ENCODE measurements at places on chromosomes 11 and 22. TPM values are rescaled to one million over a fixed set of nuclear protein-coding genes. Genes with fewer than 3 reads are reported as not detected.

Gene RRM1
- 77.5 TPM for total RNA-seq

Gene MMP10
- not detected for total RNA-seq

Gene PARVG
- 0.41 TPM for total RNA-seq

Gene SOX6
- 17.1 TPM for total RNA-seq

Gene OR51B4
- total RNA-seq = 0.41 TPM

Gene MPZL2
- 1.6 TPM for total RNA-seq

Gene PCSK7
- total RNA-seq = 20.0 TPM

Gene ALDH3B1
- total RNA-seq = 0.41 TPM

- DNase-seq = no peak
These were observed 824.9 kb downstream of the TBC1D22A start for GRCh38 chr22:47587361-47587760.

- DNase-seq = no peak
These were observed 61.4 kb downstream of the PPFIA1 start for GRCh38 chr11:70331901-70332300.

DNA sequence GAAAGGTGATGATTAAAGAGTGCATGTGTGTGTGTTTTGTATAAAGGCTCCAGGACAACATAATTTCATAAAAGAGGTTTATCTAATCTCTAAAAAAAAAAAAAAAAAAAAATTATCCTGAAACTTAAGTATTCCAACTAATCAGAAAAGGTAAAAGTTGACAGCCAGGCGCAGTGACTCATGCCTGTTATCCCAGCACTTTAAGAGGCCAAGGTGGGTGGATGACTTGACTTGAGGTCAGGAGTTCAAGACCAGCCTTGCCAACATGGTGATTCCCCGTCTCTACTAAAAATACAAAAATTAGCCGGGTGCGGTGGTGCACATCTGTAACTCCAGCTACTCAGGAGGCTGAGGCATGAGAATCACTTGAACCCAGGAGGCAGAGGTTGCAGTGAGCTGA is 632.7 kb upstream of the CHORDC1 start:
- no peak for DNase-seq

DNA sequence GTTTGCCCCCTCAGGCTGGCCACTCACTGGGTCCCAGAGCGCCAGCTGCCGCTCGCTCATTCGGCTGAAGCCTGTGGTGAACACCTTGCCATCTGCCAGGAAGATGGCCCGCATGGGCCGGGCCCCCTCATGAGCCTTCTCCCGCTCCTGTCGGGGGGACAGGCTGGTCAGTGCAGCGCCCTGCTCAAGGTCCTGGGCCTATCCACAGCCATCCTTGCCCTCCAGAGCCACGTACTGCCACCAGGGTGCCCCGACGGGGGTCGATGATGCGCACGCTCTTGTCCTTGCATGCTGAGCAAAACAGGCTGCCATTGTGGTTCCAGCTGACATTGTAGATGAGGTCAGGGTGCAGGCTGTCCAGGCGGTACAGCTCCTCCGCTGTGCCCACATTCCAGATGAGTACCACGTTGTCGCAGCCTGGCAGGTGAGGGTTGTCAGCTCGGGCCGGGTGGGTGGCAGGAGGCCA is 2.1 kb downstream of the CORO1B start:
- no peak for DNase-seq

DNA sequence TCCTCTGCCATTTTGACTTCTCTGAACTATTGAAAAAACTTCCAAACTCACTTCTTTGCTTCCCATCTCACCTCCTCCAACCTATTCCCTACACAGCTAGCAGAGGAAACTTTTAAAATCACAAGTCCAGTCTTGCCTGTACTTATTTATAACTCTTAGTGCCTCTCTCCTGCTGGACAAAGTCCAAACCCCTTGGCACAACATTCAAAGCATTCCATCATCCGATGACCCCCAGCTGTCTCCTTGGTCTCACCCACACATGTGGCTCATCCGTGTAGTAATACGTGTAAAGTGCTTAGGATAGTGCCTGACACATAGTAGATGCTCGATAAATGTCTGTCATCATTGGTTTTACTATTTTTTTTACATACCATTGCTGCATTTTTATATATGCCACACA is 101.4 kb downstream of the PARVA start:
- no peak for DNase-seq

GRCh38 chr11:76591416-76591815 is 79.1 kb downstream of the LRRC32 start:
- no peak for DNase-seq

DNA sequence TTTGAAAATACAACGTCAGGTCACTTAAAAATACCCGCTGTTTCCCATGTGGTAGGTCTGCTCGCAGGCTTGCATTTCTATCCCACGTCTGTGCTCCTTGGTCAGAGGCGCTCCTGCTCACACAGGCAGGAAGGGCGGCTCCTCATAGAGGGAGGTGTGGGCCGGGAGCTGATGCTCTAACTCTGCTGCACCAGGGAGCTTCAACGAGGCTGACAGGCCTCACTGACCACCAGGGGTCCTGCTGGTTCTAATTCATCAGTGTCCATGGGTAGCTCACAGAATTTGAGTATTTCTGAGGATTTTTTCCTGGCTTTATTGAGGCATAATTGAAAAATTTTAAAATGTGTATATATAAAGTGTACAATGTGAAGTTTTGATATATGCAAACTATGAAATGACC is 68.5 kb downstream of the PIWIL3 start:
- DNase-seq = no peak

GRCh38 chr11:10540546-10540914 is 457 bp downstream of the RNF141 start:
- DNase-seq = no peak

GRCh38 chr22:29065468-29066190 is 4.0 kb upstream of the C22orf31 start:
- no peak for DNase-seq

- no peak for DNase-seq
These were observed 65.2 kb downstream of the PDE2A start for GRCh38 chr11:72609045-72609444.

GRCh38 chr22:22112533-22113294 is 130.1 kb upstream of the TOP3B start:
- no peak for DNase-seq

GRCh38 chr11:130738611-130739010 is 177.7 kb downstream of the SNX19 start:
- no peak for DNase-seq

DNA sequence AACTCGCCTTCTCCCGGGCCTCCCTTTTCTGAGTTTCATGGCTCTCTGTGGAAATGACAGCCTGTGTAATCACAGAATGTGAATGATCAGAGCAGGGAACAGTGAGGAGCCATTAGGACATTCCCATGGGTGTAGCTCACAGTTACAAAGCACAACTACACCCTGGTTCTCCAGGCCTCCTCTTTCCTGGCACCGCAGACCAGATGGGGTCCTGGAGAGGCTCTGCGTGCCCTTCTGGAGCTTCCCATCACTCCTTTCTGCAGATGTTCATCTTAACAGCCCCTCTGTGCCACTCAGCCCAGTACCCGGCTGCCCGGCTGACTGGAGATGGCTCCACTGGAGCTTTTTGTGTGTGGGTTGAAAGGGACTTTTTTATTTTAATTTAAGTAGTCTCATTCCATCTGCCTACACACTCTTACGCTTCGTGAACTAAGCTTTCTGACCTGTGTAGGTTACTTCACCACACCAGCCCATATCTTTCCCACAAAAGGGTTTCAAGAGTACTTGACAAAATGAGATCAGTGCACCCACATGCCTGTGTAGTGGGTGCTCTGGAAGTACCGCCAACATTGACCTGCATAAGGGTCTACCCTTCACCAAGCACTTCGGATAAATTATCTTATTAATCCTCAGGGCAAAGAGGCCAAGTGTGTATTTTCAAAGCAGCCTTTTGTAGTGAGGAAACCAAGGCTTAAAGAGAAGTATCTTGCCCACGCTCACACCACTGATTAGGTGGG is 29.8 kb downstream of the SREBF2 start:
- DNase-seq = no peak

DNA sequence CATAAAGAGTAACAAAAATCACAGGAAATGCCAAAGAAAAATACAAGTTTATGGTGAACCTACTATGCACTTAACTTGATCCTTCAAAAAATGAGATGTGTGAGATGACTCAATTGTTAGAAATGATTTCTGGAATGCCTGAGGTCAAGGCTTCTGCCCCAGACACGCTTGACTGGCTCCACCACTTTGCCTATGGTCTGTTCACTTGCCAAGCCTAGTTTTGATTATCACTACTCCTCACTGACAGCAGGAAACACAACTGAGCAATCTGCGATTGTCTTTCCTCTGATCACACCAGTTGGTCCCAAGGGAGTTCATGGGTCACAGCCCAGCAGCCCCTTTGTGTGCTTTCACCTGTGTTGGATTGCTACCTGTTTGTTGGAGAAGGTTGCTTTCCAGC is 20.6 kb upstream of the PRDM10 start:
- DNase-seq = no peak

DNA sequence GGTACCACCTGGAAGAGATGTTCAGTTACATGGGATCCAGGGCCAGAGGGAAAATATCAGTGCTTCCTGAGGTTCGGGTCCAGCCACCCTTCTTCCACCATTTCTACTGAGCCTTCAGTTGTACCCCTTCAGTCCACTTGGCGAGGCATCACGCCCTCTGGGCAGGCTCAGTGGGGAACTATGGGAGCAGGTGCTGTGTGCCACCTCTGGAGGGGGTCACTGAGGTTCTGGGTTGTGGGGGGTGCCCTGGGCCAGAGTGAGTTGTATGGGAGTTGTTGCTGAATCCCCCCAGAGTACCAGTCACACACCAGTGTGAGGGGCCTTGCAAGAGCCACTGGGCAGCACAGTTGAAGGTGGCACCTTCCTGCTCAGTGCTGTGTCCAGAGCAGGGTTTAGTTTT is 2.7 kb upstream of the SREBF2 start:
- DNase-seq = no peak

GRCh38 chr22:43205748-43206508 is 19.0 kb upstream of the TTLL12 start:
- DNase-seq = no peak

DNA sequence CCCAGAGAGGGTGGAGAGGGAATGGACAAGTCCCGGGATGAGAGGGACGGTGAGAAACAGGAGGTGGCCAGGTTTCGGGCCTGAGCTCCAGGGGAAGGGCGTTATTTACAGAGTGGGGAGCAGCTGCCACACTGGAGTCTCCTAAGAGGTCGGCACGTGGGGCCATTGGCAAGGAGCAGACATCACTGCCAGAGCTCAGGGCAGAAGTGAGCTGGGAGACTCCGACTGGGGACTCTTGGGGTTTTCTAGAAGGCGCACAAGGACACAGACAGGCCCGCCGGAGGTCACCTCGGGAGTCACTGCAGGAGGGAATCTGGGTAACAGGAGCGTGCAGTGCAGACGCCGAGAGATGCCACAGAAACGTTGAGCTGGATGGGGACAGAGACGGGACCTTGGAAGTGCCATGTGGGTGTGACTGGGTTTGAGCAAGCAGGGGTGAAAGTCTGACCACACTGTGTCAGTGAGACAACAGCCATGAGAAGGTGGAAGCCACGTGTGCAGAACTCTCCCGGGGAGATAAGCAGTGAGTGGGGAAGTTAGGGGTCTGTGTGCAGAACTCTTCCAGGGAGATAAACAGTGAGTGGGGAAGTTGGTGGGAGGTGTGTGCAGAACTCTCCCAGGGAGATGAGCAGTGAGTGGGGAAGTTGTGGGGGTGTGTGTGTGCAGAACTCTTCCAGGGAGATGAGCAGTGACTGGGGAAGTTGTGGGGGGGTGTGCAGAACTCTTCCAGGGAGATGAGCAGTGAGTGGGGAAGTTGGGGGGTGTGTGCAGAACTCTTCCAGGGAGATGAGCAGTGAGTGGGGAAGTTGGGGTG is 187.5 kb downstream of the SHANK2 start:
- DNase-seq = no peak

GRCh38 chr11:62857541-62857982 is 18.2 kb upstream of the WDR74 start:
- DNase-seq = no peak

- DNase-seq = no peak
These were observed 280.5 kb downstream of the TBC1D22A start for GRCh38 chr22:47042861-47043496.

GRCh38 chr11:119338318-119338890 is 2.3 kb downstream of the C1QTNF5 start:
- peak; percentile 83 for DNase-seq

- no peak for DNase-seq
These were observed 180.0 kb downstream of the WNT11 start for GRCh38 chr11:76026281-76026680.

- DNase-seq = no peak
These were observed 1291.0 kb downstream of the TBC1D22A start for GRCh38 chr22:48053486-48053885.

- peak; percentile 46 for DNase-seq
These were observed 22.3 kb downstream of the SLN start for GRCh38 chr11:107689317-107690202.

- DNase-seq = no peak
These were observed 370.0 kb downstream of the TBC1D22A start for GRCh38 chr22:47132428-47132825.

DNA sequence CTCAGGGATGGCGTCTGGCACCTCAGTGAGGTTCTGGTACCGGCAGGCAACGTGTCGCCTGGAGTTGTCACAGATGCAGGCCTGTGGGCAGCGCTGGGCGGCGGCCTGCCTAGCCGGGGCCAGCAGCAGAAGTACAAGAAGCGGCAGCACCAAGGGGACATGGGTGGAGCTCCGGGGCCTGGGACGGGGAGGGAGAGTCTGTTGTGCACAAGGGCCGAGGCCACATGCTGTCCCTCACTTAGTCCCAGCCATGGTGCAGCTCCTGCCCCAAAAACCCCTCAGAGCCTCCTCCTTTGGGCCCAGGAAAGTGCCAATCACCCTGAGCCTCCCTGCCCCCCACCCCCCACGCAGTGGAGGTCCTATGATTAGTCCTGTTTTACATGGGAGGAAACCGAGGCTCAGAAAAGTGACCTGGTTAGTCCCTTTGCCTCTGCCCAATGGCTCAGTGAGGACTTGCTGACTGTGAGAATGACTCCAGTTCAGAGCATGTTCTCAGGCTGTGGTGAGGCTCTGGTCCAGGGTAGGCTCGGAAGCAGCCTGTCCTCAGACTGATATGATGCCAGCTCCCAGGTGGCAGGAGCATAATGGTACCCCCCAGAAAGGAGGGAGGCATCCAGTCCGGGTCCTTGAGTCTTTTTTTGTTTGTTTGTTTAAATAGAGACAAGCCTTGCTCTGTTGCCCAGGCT is 1.1 kb downstream of the CHADL start:
- DNase-seq = peak; percentile 72

DNA sequence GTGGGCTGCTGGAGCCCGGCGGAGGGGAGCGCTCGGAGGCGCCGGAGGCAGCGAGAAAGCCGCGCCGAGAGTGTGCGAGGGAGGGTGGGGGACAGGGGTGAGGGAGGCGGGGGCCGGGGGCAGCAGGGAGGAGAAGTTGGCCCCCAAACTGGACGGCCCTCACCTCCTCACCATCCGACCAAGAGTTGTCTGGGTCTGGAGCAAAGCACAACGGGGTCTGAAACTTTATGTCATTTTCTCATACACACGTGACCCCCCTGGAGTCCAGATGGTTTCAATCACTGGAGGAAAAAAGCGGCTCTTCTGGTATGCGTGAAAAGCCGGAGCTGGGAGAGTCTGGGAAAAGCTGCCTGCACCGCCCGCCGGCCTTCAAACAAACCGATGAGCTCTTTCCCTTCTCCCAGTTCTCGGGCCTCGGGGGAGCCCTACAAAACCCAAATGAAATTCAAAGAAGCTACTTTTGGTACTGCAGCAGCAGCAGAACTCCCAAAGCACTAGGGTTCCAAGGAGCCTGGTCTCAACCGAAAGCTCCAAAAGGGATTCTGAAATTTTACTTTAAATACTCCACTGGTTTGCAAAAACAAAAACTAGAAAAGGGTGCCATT is 39.7 kb upstream of the AKIP1 start:
- DNase-seq = peak; percentile 50

Data from frontal cortex (tissue), 4 donors.